Hypothalamus (tissue), 51 donors: ENCODE measurements at places on chromosomes 7 and 10.

DNA sequence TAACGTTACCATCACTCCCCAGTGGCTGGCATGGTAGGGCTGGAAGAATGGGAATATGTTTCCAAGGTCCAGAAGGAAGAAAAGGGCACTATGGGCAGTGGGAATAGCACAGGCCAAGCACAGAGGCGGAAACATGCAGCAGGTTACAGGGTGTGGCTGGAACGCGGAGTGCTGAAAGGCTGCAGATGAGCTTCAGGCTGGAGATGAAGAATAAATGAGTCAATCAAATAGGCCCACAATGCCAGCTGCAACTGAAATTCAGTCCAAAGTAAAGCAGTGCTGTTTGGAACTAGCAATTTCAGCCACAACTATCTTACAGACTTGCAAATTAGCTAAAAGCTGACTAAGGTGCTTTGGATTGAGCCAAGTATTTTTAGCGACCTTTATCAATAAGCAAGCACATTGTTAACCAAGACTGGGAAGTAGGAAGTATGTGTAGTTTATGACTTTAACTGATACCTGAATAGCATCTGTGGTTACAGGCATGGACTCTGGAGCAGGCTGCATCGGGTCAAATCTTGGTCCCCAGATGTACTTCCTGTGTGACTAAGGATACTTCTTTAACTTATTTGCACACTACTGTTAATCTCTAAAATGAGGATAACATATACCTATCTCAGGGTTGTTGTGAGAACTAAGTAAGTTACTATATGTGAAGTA lies 77.5 kb upstream of the CTTNBP2 start:
- DNase-seq = no peak

DNA sequence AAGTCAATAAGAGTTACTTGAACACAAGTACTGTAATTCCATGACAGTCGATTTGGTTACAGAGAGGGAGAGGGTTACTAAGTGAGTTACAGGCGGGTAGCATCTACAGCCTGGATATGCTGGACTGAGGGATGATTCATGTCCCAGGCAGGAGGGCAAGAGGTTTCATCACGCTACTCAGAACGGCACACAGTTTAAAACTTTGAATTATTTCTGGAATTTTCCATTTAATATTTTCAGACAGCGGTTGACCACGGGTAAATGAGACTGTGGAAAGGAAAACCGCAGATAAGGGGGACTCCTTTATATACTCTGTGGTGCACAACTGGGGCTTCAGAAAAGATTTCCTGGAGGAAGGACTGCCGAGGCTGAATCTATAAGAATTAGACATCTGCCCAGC lies 25.7 kb upstream of the LRRC4 start:
- no peak for DNase-seq

- no peak for DNase-seq
Measured at GRCh38 chr10:869171-869570, 62.3 kb downstream of the LARP4B start.

- no peak for DNase-seq
Measured at GRCh38 chr10:94549221-94549620, 3.6 kb downstream of the HELLS start.

GRCh38 chr7:370775-371118 lies 80.8 kb downstream of the FOXL3 start:
- no peak for DNase-seq

DNA sequence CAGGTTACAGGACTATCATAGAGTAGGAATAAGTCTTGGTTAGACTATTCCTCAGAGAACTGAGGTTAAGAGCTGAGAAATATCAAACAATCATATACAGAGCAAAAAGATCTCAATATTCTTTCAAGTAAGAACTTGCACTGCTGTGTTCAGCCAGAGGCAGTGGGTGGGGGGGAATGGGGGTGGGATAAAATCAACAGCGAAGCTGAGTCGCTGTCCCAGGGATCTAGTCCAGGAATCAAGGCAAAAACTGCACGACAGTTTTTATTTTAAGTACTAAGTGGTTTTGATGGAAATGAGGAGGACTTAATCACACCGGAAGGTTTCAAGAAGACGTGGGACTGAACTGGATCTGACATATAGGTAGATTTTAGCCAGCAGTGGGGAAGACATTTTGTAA lies 159.1 kb downstream of the SRPK2 start:
- DNase-seq = no peak

DNA sequence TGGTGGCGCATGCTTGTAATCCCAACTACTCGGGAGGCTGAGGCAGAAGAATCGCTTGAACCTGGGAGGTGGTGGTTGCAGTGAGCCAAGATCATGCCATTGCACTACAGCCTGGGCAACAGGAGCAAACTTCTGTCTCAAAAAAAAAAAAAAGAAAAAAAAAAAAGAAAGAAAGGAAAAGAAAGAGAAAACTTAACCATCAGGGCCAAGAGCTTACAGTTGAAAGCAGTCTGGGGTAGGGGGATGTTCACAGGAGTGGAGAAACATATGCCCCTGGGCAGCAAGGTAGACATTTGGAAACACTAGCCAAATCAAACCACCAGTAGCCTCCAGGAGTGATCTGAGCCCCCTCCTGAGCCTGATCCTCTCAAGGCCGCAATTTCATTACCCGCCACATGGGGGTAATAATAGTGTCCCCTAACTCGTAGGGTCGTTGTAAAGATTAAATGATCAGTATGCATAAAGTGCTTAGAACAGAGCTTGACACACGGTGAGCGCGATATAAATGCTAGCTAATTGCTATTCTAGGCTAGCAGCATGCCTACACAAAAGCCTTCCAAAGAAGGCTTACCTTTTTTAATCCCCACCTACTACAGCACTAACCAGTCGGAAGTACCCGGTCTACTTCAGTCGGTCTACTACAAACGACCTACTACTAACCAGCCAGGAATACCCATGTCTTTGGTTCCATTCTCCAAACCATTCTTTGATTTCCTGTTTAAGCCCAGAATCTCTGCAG lies 274.3 kb upstream of the NEBL start:
- DNase-seq = no peak

DNA sequence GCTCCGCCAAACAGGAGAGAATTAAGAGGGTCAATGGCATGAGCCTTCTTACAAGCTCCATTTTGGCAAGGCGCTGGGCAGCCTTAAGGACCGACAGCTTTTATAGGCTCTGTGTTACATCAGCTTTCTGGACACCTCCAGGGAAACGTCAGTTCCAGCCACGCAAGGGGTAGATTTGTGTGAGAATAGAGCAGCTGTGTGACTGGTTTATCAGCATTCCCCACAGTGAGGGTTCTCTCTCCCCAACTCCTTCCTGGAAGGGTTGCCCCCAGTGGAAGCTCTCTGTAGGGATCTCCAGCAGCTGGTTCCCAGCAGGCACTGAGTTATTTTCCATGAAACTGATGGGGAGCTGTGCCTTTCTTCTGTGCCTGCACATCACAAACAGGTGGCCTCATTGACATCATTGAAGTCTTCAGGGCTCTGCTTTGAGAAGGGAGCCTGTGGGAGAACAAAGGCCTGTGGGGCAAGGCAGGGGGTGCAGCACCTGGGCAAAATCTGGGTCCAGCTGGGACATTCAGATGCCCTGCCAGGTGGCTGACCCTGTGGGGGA lies at the start of gene CUZD1:
CUZD1 (minus strand) TSS at position 75 of the 550 bp plus-strand sequence; CDS start at position 61, 14 bp downstream.
- no peak for DNase-seq

DNA sequence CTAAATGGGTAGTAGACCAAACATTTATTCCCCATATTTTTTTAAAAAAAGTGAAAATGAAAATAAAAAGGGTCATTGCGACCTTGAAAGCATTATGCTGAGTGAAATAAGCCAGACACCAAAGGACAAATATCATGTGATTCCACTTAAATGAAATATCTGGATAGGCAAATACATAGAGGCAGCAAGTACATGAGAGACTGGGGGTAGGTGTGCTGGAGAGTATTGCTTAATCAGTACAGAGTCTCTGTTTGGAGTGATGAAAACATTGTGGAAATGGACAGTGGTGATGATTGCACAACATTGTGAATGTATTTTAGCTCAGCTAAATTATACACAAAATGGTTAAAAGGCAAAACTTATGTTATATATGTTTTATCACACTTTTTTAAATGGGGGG lies 169.4 kb downstream of the AKR1D1 start:
- no peak for DNase-seq

DNA sequence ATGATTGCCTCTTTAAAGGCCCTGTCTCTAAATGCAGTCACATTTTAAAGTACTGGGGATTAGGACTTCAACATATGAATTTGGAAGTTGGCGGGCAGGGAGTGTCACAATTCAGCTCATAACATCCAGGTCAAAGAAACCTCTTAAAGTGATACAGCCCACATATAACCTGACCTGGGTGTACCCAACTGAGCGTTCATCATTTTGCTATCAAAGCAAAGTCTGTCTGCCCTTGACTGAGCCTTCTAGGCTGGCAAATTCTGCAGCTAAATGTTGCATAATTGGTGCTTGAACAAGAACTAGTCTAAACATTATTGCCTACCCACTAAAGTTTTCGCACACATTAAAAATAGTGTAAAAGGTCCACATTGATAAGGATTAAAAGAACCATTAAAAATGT lies 3.7 kb downstream of the MSRB2 start:
- DNase-seq = no peak

GRCh38 chr7:123537026-123537642 lies 2.7 kb upstream of the IQUB start:
- DNase-seq = no peak

- peak; percentile 75 for DNase-seq
Measured at GRCh38 chr10:49187950-49188761, at the start of gene TMEM273. Gene TMEM273, minus strand, starts transcription at chr10:49188391. Its CDS starts 55 bp downstream, at chr10:49188336.

GRCh38 chr10:52436664-52437063 lies 122.6 kb downstream of the DKK1 start:
- no peak for DNase-seq

DNA sequence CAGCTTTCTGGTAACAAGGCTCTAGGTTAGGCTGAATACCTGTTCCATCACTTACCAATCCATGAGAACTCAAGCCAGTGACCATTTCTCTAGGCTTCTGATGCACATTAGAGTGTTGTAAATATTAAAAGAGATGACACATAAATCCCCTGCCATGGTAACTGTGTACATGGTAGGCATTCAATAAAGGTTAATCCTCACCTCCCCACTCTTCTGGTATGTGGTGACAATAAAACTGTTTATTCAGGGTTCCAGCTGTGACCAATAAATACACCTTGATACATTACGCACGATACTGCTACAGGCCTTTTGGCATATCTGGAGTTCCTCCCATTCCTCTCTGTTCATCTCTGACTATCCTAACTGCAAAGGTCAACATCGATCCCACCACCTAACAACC lies 171.9 kb downstream of the SRPK2 start:
- DNase-seq = no peak

DNA sequence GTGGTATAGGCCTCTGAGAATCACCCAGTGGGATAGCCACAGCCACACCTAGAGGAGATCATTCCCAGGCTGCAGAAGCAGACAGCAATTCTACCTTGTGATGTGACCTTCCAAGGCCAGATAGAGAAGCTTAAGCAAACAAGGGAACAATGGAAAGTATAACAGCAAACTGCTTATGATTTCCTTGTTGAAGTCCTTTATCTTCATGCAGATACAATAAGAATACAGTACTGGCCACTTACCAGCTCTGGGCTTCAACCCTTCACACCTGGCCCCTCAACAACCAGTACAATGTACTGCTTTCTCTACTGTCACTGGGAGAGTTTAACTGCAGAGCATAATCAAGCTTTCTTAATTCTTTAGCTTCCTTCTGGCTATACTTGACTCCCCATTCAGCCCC lies 22.6 kb upstream of the DDX50 start:
- no peak for DNase-seq

DNA sequence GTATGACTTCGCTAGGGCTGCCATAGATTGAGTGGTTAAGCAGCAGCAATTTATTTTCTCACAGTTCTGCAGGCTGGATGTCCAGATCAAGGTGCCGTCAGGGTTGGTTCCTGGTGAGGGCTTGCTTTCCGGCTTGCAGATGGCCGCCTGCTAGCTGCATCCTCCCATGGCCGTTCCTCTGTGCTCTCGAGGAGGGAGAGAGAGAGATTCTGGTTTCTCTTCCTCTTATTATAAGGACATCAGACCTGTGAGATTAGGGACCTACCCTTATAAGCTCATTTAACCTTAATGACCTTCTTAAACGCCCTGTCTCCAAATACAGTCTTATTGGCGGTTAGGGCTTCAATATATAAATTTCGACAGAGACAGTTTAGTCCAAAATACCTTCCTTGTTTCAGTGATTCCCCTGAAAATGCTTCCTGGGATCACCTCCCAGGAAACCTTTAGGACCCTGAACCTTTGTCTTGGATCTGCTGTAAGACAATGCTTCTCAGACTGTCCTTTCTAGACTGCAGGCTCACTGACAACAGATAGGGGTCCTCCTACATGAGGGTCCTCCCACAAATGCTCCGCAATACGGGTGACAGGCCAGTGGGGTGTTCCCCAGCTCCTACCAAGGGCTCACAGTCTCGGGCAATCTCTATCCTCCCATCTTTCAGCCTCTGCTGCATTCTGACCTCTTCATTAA lies 82.5 kb upstream of the BAIAP2L1 start:
- DNase-seq = no peak

DNA sequence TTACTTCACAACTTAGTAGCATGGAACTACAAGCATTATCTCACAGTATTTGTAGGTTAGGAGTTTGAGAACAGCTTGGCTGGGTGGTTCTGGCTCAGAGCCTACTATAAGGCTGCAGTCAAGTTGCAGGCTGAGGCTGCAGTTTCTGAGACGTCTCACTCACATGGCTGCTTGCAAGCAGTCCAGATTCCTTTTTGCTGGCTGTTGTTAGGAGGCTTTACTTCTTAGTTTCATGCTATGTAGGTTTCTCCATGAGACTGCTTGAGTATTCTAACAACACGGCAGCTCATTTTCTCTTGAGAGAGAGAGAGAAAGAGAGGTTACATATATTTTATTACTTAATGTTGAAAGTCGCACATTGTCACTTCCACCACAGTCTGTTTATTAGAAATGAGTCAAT lies 1073.9 kb downstream of the NXPH1 start:
- no peak for DNase-seq

GRCh38 chr10:62492012-62492869 lies 118.1 kb downstream of the ZNF365 start:
- no peak for DNase-seq

DNA sequence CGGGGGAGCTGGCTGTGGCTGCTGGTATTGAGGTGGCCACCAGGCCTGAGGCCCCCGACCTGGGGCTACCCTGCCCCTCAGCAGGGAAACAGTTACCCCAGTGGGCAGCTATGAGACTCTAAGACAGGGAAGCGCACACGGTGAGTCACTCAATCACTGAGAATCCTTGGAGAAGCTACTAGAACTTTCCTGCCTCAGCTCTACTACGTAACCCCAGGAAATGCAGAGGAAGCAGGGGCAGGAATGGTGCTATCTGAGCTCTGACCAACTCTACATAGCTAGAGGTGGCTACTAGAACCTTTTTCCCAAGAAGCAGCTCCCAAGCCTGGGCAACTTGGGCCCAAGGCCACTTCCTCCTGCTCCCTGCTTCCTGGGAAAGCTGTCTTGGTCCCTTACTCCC lies 11.8 kb downstream of the DNAJB12 start:
- no peak for DNase-seq

DNA sequence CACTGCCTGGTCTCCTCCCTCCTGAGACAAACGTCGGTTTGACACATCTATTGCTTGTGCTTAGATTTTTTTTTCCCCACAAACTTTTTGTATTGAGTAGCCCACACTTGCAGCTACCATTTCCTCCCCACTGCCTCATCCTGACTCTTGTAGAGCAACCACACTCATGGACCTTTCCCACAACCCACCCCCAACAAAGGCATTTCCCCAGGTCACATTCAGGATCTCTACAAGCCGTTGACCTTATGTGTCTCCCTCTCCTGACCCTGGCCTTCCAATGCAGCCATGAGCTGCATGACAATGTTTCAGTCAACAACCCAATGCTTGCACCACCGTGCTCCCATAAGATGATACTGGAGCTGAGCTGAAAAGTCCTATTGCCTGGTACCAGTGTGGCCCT lies 91.9 kb upstream of the MKI67 start:
- DNase-seq = no peak
